HS-27A (cell line): ENCODE measurements at places on chromosomes 4 and X.
A peak's percentile ranks its signal among the peaks of the same experiment; 100 is the strongest.

DNA sequence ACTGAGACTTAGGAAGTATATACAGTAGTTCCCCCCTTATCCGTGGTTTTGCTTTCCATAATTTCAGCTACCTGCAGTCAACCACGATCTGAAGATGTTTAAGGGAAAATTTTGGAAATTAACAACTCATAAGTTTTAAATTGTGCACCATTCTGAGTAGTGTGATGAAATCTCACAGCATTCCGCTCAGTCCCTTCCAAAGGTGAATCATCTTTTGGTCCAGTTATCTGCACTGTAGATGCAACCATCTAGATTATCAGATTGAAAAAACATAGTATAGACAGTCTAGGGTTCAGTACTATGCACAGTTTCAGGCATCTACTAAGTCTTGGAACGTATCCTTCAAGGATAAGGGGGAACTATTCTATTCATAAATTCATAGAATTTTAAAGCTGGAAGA lies 109.0 kb downstream of the ANXA3 start:
- DNase-seq = no peak

- no peak for DNase-seq
These were observed 69.3 kb downstream of the TSC22D3 start for GRCh38 chrX:107706309-107706708.

DNA sequence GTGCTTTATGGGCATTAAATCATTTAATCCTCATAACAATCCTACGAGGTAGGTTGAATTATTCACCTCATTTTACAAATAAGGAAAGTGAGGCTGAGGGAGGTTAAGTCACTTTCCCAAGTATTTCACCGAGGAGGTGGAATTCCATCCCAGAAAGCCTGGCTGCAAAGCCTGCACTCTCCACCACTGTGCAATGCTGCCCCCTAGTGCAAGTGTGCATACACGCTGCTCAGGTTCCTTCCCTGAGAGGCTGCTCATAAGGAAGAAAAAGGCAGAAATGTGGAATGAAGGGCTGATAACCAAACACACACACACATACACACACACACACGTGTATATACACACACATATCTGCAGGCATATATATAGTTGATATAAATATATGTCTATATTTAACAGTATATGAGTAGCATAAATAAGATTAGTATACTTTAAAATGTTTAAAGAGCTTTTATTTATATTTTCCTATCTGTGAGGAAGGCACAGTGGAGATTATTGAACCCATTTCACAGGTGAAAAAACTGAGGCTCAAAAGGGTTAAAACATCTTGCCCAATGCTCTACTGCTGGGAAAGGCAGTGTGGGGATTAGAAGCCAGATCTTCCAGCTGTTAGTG lies 714.5 kb upstream of the TENM3 start:
- peak; percentile 24 for DNase-seq

- no peak for DNase-seq
These were observed 46.2 kb upstream of the FAM9A start for GRCh38 chrX:8847360-8847759.

DNA sequence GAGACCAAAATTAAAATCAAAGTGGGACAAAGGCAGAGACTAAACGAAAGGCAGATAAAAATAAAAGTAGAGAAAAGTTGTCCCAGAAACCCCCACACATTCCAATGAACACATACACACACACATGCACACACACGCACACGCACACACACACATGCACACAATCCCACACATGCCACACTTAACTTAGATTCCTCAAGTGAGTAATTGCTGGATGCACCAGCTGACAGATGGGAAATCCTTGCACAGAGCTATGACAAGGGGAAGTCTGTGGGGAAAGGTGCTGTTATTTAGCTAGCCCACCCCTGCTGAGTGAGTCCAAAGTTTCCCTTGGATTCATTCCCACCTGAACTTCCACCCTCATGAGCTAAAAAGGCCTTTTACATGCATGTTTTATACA lies 233.9 kb downstream of the RAB28 start:
- no peak for DNase-seq

- no peak for DNase-seq
These were observed 1950.0 kb upstream of the IGFBP7 start for GRCh38 chr4:59060002-59060846.

GRCh38 chr4:88799900-88800299 lies 102.3 kb upstream of the NAP1L5 start:
- no peak for DNase-seq

DNA sequence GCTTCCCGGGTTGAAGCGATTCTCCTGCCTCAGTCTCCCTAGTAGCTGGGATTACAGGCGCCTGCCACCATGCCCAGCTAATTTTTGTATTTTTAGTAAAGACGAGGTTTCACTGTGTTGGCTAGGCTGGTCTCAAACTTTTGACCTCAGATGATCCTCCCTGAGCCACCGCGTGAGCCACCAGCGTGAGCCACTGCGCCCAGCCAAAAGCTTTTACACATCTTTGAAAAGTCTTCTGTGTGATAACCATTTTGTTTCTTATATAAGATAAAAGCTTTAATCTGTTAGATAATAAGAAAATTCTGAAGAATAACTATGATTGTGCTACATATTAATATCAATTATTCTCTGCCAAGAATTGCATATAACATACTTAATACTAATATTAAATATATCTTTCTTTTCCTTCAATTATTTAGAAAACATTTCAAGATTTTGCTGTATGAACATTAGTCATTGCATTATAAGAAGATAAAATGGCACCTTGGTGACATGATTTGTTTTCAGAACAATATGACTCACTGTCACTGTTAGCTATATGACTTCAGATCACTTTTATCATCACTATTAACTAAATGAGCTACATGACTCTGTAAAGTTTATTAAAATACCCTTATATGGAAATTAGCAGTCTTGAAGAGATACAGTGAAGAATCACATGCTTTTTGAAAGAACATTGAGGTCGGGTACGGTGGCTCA lies 33.4 kb downstream of the RUFY3 start:
- no peak for DNase-seq

DNA sequence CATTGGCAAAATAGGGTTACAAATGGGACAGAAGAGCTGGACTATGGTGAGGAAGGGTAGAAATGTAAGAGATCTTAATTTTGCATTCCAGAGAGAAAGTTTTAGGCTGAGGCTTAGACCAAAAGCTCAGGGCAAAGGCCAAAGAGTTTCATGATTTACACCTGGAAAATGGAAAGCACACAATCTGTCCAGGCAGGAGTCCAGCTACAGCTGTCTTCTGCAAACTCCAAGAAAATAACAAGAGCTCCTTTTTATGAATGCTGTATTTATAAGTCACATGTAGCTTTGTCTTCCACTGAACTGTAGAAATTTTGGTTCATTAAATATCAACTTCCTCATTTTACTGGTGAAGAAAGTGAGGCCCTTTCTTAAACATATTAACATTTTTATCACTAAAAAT lies 288.0 kb upstream of the ATOH1 start:
- no peak for DNase-seq

DNA sequence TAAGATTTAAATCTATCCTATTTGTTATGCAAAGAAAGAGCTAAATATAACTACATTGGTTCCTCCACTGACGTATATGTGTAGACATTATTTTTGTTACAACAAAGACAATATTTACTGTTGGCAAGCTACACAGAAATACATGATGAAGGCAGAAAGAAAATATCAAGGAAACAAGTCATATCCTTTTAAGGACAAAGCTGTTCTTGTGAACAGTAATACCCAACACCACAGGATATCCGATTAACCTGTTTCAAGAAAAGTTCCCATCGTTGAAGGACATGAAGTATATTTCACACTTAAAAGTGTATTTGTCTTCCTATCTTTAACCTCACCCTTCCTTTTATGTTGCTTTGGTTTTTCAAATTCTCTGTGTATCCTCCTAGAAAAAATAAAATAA lies 235.8 kb upstream of the AADAT start:
- DNase-seq = no peak

GRCh38 chrX:48580662-48581061 lies 6.4 kb downstream of the RBM3 start:
- DNase-seq = no peak

DNA sequence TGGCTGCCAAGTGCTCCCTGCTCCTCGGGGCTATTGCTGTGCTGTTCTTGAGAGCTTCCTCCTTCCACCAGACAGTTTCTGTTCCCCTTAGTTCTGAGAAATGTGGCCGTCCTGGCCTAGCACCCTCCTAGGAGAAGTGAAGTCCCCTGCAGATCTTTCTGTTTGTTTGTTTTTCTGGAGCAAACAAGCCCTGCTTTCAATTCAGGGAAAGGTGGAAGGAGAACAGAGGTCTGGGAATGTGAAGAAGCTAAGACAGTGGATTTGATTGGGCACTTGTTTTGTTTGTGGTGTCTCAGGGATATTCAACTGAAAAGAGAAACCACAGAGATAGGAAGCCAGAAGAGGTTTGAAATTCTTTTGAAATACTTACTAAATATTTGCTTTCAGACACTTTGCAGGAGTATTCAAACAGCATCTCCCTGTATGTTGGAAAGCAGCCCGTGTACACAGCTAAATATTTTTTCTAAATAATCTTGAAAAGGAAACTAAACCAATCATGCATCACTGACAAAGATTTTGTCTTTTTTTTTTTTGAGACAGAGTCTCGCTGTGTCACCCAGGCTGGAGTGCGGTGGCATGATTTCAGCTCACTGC lies 36.5 kb upstream of the PPM1K start:
- no peak for DNase-seq

- DNase-seq = no peak
These were observed 32.9 kb upstream of the STX18 start for GRCh38 chr4:4574792-4575191.

DNA sequence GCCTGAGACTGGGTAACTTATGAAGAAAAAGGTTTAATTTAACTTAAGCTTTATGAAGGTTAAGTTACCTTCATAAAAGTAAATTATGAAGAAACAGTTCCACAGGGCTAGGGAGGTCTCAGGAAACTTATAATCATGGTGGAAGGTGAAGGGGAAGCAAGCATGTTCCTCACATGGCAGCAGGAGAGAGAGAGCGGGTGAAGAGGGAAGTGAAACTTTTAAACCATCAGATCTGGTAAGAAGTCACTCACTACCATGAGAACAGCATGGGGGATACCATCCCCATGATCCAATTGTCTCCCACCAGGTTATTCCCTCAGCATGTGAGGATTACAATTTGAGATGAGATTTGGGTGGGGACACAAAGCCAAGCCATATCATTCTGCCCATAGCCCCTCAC lies 944.7 kb upstream of the NDST4 start:
- DNase-seq = no peak

- no peak for DNase-seq
These were observed 306.5 kb upstream of the LDB2 start for GRCh38 chr4:17204908-17205307.

DNA sequence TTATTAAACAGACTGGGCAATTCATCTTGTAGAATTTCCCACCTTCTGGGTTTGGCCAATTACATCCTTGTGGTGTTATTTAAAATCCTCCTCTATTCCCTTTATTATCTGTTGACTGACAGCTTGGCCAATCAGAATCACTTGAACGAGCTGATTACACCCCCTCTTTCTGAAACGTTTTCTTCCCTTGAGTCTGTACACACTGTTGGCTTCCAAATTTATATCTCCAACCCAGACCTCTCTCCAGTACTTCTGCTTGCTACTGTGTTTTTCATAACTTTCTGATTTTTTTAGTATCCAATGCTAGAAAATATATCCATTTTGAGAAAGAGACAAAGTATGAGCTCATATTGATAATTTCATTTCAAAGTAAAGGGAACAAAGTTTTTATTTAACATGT lies 14.8 kb downstream of the CD38 start:
- no peak for DNase-seq

GRCh38 chrX:130696542-130696941 lies 206.5 kb downstream of the ENOX2 start:
- DNase-seq = no peak

DNA sequence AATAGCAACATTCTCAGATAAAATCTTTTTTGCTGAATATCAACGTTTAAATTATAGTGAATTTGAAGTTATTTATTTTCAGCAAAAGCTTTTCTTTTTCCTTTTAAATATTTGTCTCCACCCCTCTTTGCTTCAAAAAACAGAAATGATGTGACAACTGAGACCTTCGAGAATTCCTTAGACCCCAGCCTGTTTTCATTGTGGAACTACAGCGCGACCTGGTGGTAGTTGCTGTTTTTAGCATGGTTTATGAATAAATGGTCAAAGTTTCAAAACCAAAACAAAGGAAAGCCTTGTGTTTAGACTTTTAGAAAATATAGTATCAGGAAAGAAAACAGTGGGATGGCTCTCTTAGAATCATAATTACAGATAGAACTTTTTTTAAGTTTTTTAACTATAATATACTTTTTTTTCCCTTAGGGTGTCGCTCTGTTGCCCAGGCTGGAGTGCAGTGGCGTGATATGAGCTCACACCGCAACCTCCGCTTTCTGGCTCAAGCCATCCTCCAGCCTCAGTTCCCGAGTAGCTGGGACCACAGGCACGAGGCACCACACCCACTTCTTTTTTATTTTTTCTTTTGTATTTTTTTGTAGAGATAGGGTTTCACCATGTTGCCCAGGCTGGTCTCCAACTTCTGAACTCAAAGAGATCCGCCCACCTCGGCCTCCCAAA lies 26.8 kb upstream of the TMEM184C start:
- peak; percentile 69 for DNase-seq

GRCh38 chr4:106035204-106035603 lies 139.9 kb downstream of the NPNT start:
- DNase-seq = no peak

- DNase-seq = no peak
These were observed 354 bp downstream of the CTAG2 start for GRCh38 chrX:154653048-154653401.

DNA sequence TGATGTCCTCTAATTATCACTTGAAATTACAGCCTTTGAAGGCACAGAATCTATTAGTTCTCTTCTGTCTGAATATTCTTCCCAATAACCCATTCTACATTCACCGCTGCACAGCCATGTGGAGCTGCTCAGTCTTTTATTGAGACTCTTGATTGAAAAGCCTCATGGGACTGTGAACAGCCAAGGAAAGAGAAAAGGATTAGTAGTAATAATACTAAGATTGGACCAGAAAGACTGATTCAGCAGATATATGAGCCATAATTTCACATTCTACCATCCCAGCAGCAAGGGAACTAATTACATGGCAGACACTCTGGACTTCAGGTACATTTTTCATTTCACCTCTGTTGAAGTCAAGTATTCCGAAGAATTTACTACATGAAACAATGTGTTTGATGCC lies 2471.7 kb downstream of the ARAP2 start:
- DNase-seq = no peak

DNA sequence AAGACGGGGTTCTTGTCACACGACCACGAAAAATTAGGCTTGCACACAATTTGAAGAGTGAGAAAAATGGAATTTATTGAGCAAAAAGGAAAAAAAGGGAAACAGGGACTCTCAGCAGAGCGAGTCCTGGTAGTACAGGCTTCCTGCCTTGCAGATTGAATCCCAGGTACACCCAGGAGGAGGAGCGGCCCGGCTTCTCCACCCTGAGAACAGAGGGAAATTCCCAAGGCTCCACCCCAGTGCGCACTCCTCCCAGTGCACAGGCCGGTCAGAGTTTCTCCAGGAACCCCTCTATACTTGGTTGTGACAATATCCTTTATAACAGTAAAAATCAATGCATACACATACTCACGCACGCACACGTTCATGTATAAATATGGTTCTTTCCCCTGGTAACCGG lies 22.0 kb downstream of the SLC4A4 start:
- no peak for DNase-seq

GRCh38 chrX:71315917-71316316 lies 14.4 kb downstream of the ITGB1BP2 start:
- DNase-seq = no peak
